ENCODE measurements at places on chromosomes 2 and 18.

GRCh38 chr2:30612371-30612770 is 165.3 kb downstream of the LCLAT1 start:
- no peak for DNase-seq

DNA sequence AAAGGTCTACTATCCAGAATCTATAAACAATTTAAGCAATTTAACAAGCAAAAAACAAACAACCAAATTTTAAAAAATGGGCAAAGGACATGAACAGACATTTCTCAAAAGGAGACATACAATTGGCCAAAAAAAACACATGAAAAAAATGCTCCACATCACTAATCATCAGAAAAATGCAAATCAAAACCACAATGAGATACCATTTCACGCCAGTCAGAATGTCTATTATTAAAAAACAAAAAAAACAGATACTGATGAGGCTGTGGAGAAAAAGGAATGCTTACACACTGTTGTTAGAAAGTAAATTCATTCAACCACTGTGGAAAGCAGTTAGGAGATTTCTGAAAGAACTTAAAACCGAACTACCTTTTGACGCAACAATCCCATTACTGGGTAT is 66.4 kb upstream of the SESTD1 start:
- no peak for DNase-seq

DNA sequence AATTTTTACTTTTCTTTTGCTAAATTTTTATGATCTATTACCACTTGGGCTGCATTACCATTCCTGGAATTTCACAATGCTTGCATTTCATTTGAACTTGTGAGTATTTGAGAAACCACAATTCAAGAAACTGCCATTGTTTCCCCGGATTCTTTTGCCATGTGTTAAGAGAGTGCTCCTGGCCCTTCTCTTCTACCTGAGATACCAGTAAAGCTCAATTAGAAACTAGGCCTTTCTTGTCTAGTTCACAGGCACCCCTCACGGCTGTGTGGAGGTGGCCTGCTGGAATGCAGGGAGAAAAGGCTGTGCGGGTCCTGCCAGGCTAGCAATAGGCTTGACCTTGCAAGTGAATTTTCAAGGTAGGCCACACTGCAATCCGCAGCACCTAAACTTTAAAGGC is 40.8 kb downstream of the ZEB2 start:
- DNase-seq: no peak

DNA sequence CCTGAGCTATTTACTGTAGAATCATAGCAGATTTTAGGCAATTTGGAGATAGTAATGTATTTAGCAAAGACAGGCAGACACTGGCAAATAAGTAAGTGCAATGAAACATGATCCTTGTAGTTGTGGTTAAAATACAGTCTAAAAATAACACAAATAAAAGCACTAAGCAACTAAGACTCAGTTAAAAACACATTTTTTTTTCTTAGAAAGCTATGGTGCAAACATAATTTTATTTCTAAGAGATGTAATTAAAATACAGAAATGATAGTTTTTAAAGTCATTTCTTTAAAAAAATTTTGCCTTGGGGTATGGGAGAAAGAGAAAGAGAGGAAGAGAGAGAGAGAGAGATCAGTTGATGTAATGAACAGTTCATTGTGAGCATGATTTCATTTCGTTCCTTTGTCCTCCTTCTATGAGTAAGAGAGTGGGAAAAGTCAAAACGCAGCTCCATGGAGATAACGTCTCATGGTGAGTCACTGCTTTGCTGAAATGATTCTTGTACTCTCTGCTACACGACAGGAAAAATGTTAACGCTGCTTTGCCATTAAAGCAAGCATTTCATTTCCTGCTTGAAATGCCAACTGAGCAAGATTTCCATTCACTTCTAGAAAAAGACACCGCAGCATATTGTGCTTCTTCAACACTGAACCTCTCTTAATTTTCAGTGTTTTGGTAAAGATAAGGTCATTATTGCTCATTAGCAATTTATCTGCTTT is 61.3 kb upstream of the PGAP1 start:
- DNase-seq: peak; percentile 24
